ENCODE measurements at places on chromosomes 2 and 18. TPM values are rescaled to one million over a fixed set of nuclear protein-coding genes. Genes with fewer than 3 reads are reported as not detected.
A peak's percentile ranks its signal among the peaks of the same experiment; 100 is the strongest.

Gene GRHL1
- 0.83 TPM for total RNA-seq

Gene SPP2
- not detected for total RNA-seq

DNA sequence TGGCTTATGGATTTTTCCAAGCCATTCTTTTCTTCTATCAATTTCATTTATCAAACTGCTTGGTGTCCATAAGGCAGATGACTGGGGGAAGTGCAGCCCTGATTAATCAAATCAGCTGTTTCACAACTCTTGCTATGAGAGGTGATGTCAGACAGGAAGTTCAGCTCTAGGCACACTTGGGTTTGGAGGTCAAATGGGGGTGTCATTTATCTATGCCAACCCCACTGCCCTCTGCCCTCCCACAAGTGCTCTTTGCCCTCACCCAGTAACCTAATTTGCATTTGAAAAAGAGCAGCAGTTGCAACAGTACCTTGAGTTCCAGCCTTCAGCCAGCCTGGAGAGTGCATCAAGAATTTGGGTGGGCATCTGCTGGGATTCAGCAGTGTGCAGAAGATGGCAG is 431.3 kb upstream of the SPRED2 start:
- no peaks in the 10 kb centered on the region for H3K27me3 ChIP-seq
- no peaks in the 10 kb centered on the region for H3K4me1 ChIP-seq
- no peak for DNase-seq
- H3K4me3 ChIP-seq, result no peak overlapping the region

- no peak overlapping the region for H3K4me3 ChIP-seq
- peaks cover 4% of the 10 kb centered on the region for H3K4me1 ChIP-seq
- DNase-seq, result no peak
- H3K27me3 ChIP-seq, result no peaks in the 10 kb centered on the region
- no peaks in the 10 kb centered on the region for H3K36me3 ChIP-seq
- H3K27ac ChIP-seq, result no peak overlapping the region
Observed at GRCh38 chr2:48218169-48218568, 311.8 kb upstream of the STON1 start.

DNA sequence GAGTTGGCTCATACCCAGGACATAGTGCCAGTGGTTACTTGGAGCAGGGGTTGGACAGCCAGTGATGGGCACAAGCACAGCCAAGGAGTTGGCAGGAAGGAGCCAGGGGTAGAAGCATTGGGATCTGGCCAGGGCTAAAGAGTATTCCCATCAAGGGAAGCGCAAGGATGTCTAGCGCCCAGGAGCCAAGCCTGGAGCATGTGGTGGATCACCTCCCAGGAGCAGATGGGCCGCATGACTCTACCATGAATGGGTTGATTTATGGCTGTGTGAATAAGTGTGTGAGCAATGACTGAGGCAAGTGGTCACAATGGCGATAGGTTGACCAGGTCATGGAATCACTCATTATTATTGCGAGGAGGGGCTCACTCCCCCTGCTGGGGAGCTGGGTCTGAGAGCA is 111.1 kb downstream of the FHOD3 start:
- H3K36me3 ChIP-seq, result no peaks in the 10 kb centered on the region
- H3K4me3 ChIP-seq, result no peak overlapping the region
- no peaks in the 10 kb centered on the region for H3K27me3 ChIP-seq
- DNase-seq, result no peak

DNA sequence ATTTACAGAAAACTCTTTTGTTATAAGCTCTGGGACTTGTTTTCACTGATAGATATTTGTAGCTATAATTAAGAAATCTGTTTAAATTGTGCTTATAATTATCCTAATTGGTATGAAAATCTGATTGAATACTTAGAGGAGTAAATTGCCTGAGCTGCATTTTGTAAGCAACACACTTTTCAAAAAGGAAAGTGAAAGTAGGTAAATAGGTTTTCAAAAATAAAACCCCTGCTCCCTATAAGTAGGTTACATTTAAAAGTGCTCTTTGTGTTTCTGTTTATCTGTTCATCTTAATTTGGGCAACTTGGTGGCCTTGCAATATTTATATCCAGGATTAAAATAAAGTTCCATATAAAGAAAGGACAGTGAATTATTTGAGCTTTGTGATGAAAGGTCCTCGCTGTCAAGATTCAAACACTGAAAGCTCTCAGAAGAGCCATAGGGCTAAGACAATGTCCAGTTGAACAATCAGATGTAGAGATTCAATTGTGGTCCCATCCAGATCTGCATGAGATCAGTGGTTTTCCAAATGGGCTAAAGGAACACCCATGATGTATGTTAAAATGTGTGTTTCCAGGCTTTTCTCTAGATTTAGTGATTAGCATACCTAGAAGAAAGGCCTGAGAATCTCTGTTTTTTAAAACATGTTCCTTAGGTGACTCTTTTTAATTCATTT is 371.6 kb downstream of the RPRM start:
- H3K36me3 ChIP-seq, result no peaks in the 10 kb centered on the region
- H3K27ac ChIP-seq, result peak overlapping the region; percentile 82
- DNase-seq, result no peak
- no peaks in the 10 kb centered on the region for H3K4me1 ChIP-seq

DNA sequence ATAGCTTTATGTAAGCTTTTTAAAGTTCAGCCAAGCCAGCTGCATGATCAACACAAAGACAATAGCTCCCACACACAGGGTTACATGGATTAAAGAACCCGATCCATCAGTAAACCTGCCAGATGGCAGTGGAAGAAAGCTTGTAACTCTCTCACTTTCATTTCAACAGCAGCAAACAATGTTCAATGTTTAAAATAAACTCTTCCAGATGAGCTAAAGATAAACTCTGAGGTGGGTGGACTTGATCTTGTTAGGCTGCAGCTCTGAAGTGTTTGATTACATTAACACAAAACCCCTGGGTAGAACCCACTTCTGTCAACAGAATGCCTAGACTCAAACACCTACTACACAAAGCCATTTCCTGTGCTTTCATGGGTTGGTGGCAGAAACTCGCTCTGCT is 13.9 kb downstream of the RDH14 start:
- DNase-seq, result no peak
- peaks cover 5% of the 10 kb centered on the region for H3K27me3 ChIP-seq

Gene TRIM43
- not detected for total RNA-seq

DNA sequence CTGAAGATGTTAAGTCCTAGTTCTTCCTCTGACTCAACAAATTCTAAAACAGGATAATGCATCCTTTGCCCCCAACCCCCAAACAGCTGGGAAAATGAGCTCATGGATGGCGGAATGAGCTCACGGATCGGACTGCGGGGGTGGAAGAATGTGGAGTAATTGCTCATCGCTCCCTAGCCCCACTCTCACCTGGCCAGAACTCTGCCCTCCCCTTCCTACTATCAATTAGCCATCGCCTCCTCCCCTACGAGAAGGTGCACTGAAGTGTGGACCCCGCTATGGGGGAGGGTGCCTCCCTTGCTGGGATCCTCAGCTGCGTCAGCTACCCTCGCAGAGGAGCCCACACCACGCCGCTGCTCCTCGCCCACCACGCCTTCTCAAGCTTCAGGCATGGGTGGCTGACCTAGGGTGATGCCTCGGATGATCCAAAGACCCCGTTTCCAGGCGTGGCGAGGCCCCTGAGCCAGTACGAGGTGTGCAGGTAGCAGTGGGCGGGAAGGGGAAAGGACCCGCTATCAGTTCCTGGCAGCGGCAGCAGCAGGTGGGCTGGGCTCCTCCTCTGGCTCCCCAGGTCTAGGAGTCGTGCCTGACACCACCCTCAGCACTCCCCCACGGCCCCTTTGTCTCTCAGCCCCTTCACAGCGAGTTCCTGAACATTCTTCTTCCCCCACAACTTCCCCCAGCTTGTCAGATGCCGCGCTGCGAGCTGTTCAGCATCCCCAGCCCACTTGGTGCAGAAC is 82.1 kb upstream of the POMC start:
- peaks cover 9% of the 10 kb centered on the region for H3K36me3 ChIP-seq
- DNase-seq, result peak; percentile 35
- peak overlapping the region; percentile 85 for H3K4me3 ChIP-seq
- H3K4me1 ChIP-seq, result peaks cover 45% of the 10 kb centered on the region
- no peaks in the 10 kb centered on the region for H3K27me3 ChIP-seq

Gene DCC
- not detected for total RNA-seq

- H3K27ac ChIP-seq, result no peak overlapping the region
- DNase-seq, result no peak
- H3K4me1 ChIP-seq, result no peaks in the 10 kb centered on the region
- no peaks in the 10 kb centered on the region for H3K36me3 ChIP-seq
- no peak overlapping the region for H3K4me3 ChIP-seq
- peaks cover 5% of the 10 kb centered on the region for H3K27me3 ChIP-seq
Observed at GRCh38 chr18:73848656-73849055, 299.0 kb downstream of the FBXO15 start.

Gene FEV
- total RNA-seq, result not detected

Gene TMEM163
- total RNA-seq, result 0.12 TPM

- peak overlapping the region; percentile 93 for H3K4me3 ChIP-seq
- H3K36me3 ChIP-seq, result no peaks in the 10 kb centered on the region
- H3K27me3 ChIP-seq, result peaks cover 2% of the 10 kb centered on the region
- peak overlapping the region; percentile 79 for H3K27ac ChIP-seq
- DNase-seq, result no peak
- peaks cover 25% of the 10 kb centered on the region for H3K4me1 ChIP-seq
Observed at GRCh38 chr2:219598308-219599078, 836 bp downstream of the STK11IP start.

DNA sequence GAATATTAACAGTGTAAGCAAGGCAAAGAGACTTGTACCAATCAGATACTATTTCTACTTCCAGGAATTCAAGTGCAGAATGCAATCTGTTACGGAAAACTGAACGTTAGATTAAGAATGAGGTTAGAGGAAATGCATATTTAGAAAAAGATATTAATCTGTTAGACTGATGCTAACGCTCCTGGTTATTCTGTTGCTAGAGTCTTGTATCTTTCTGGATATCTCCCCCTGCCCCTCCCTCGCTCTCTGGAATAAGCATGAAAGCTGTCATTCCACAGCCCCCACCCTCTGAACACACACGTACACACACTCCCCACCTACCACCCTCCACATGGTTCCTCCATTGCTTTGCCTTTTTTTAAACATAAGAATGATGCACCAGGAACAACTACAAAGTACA is 24.1 kb downstream of the FIGN start:
- H3K36me3 ChIP-seq, result no peaks in the 10 kb centered on the region
- H3K27ac ChIP-seq, result no peak overlapping the region
- no peak overlapping the region for H3K4me3 ChIP-seq
- no peaks in the 10 kb centered on the region for H3K4me1 ChIP-seq

DNA sequence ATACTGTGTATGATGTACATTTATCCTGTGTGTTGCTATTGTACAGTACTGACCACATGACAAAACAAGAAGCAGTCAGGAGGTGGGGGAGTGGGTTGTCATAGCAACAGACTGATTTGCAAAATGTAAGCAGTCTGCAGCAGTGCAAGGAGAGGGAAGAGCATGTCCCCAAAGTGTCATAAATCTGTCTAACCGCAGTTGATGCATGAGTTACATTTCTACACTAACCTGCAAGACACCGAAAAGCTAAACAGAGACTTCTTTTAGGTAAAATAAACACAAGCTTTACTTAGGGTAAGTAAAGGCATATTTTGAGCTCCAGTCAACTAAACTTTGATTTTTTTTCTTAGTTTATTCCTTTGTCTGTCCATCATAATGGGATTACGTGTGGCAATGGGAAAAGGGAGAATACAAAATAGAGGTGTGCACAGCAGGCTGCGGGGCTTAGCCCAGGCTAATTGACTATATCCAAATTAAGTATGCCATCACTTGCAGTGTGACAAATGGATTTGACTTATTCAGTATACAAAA is 134.5 kb downstream of the MEIS1 start:
- H3K4me3 ChIP-seq, result no peak overlapping the region
- H3K27me3 ChIP-seq, result no peaks in the 10 kb centered on the region
- DNase-seq, result no peak
- no peaks in the 10 kb centered on the region for H3K36me3 ChIP-seq
- H3K4me1 ChIP-seq, result no peaks in the 10 kb centered on the region

Gene KIF1A
- 28.8 TPM for total RNA-seq

Gene FOXI3
- not detected for total RNA-seq

DNA sequence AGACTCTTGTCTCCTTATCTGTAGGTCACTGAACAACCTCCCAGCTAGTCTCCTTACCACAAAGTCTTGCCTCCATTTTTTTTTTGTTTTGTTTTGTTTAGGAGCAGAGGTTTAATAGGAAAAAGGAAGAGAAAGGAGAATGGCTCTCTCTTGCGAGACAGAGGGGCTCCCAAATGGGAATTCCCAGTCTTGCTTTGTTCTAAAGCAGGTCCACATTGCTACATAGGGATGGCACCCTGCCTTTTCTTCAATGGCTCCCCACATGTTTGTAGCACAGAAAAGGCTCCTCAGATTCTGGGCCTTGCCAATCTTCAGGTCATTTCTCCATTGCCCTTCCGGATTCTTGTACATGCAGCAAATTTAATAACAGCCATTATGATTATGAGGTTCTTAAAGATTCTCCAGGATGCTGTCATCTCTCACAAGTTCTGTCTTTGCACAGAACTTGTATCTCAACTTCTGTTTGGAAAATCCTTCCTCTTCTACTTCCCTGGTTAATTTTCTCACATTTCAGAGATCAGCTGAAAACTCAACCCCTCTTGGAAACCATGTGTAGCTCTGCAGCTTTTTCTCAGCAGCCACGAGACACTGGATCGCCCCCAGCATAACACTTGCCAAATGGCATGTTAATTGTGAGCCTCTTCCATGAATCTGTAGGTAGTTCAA is 23.6 kb downstream of the IL1F10 start:
- peaks cover under 1% of the 10 kb centered on the region for H3K4me1 ChIP-seq
- no peak for DNase-seq

DNA sequence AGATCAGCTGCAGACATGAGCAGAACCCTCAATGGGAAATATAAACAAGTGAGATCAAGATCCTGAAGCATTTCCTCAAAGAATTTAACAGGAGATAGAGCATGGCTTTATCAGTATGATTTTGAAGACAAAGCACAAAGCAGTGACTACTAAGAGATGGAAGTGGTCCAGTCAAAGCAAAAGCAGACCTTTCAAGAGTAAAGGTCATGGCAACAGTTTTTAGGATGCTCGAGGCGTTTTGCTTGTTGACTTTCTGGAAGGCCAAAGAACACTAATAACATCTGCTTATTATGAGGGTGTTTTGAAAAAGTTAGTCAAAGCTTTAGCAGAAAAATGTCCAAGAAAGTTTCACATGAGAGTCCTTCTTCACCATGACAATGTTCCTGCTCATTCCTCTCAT is 128.5 kb downstream of the KCNE4 start:
- no peak overlapping the region for H3K4me3 ChIP-seq
- no peak for DNase-seq
- H3K27me3 ChIP-seq, result no peaks in the 10 kb centered on the region
- no peak overlapping the region for H3K27ac ChIP-seq
- no peaks in the 10 kb centered on the region for H3K36me3 ChIP-seq

Gene TUBB8B
- total RNA-seq, result not detected

DNA sequence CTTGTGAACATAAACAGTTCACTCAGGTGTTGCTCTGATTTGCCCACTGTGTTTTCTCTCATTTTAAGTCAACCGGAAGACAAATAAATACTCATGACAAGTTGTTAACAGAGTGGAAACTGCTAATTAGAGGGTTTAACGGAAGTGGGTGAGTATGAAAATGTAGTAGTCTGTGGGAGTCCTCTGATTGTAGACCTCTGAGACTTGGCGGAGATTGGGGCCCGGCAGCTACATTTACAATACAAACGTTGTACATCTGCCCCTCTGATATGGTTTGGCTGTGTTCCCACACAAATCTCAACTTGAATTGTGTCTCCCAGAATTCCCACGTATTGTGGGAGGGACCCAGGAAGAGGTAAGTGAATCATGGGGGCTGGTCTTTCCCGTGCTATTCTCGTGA is 107.3 kb upstream of the FAM98A start:
- no peaks in the 10 kb centered on the region for H3K4me1 ChIP-seq
- H3K4me3 ChIP-seq, result no peak overlapping the region

- H3K4me1 ChIP-seq, result no peaks in the 10 kb centered on the region
- H3K27me3 ChIP-seq, result no peaks in the 10 kb centered on the region
- H3K4me3 ChIP-seq, result no peak overlapping the region
- DNase-seq, result no peak
Observed at GRCh38 chr2:3132466-3132865, 245.2 kb downstream of the EIPR1 start.

Gene EFR3B
- total RNA-seq, result 0.60 TPM

Measured in activated T-cell treated with anti-CD3 and anti-CD28 coated beads, Interleukin-2, amount 50 U/mL, for 72 hours (primary cell).